NCI-H1417 treated with DMSO at 0.1 percent for 48 hours (cell line): ENCODE measurements at places on chromosomes 2 and 18.

DNA sequence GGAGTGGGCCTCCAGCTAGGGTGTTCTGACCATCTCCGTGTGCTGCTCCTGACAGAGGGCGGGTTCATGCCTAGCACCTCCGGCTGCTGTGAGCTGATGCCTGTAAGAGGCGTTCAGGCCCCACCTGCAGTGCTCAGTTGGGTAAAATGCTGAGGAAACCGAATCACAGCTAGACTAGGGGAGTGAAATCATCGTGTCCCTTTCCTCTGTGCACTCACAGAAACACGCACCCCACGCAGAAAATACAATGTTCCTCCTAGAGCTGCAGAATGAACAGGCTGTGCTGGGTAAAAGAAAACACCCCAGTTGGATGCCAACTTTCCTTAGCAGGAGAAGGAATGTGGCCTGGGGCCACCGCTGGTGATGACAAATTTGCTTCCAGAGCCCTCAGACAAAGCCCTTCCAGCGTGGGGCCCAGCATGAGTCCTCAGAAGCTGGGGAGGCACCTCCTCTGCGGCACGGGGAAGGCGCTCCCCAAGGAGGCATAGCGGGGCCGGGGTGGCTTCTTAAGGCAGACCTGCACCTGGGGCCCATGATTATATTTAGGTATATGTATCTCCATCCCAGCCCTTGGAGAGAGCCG, 16.3 kb upstream of the ARHGEF4 start:
- no peak for DNase-seq

DNA sequence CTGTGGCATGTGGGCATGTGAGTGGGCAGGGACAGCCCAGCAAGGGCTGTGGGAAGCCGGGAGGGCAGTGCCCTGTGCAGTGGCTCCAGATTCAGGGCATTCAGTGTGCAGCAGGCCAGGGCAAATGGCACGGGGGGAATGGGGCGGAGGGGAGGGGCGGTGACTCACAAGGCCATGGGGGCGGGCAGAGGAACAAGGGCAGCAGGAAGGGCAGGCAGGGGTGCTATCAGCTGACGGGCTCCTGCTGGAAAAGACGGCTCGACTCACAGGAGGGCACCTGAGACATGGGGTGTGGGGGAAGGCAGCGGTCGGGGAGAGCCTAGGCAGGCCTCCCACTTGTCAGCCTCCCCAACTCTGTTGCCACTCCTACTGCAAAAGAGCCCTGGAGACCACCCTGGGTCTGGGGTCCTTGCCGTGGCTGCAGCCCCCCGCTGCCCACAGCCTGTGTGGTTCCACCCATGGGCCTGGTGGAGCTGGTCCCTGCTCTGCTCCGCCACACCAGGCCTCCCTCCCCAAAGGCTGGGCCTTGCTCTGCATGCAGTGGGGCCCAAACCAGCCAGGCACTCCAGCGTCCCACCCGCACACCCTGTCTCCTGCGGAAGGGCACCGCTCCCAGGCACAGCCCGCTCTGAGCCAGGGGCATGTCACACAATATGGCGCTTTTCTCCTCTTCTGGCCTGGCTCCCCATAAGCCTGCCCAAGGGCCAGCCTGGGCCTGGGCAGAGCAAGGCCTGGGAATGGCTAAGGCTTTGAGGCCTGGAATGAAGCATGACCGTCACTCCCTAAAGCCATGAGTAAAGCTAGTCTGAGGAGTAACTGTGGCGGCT, 25.9 kb downstream of the HS6ST1 start:
- no peak for DNase-seq

DNA sequence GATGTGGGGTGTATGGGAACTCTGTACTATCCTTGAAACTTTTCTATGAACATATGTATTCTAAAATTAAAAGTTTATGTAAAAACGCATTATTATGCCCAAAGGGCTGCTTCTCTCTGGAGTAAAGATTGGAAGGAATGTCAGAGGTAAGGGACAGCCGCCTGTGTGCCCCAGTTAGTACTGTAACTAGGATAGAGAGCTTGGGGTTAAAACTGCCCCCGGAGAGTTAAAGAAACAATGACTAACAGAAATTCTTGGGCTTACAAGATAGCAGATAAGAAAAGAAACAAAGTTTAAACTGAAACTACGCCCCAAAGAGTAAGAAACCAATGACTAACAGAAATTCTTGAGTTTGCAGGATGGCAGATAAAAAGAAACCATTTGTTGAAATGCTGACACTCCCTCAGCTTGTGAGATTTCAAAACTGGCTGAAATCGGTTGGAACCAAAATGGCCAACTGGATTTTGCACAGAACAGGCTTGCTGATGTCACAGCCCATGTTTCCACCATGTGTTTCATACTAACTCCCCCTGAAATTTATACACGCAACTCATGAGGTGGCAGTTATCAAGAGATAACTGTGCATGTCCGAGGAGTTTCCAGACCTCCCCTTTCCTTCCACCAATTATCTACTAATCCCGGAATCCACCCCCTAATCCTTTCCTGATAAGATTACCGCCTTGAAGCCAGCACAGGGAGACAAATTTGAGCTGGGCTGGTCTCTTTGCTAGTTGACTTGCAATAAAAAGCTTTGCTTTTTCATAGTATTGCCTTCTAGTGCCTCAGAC, 8.7 kb upstream of the TXNDC2 start:
- DNase-seq: no peak

- no peak for DNase-seq
Observed at GRCh38 chr2:9262671-9263171, 56.1 kb downstream of the ASAP2 start.

DNA sequence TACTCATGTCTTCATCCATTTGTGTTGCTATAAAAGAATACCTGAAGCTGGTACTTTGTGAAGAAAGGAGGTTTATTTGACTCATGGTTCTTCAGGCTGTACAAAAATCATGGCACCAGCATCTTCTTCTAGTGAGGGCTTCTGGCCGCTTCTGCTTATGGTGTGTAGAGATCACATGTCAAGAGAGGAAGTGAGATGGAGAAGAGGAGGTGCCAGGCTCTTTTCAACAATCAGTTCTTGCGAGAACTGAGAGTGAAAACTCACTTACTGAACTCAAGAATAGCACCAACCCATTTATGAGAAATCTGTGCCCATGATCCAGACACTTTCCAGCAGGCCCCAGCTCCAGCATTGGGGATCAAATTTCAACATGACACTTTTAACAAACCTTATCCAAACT, 30.0 kb upstream of the BARD1 start:
- DNase-seq: no peak

GRCh38 chr2:178301649-178302238, 107.4 kb downstream of the OSBPL6 start:
- no peak for DNase-seq

GRCh38 chr2:208012449-208012848, 12.9 kb downstream of the PLEKHM3 start:
- no peak for DNase-seq

DNA sequence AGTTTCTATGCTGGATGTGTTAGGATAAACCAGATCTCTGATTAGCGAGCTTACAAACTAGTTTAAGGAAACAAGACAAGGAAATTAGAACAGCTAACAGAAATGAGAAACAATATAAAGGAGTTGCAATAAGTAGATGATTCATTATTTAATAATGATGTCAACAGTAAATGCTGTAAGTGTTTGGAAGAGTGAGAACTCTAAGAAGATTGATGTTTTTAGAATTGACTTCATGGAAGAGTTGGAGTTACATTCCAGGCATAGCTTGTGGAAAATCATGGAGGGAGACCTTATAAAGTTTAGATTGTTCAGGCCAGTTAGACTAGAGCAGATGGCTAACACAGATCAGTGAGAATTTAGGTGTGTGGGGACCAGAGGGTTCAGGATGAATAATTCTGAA, 32.6 kb downstream of the PPP1R1C start:
- DNase-seq: no peak

- no peak for DNase-seq
Observed at GRCh38 chr2:216862628-216863398, 2.9 kb upstream of the TNP1 start.

DNA sequence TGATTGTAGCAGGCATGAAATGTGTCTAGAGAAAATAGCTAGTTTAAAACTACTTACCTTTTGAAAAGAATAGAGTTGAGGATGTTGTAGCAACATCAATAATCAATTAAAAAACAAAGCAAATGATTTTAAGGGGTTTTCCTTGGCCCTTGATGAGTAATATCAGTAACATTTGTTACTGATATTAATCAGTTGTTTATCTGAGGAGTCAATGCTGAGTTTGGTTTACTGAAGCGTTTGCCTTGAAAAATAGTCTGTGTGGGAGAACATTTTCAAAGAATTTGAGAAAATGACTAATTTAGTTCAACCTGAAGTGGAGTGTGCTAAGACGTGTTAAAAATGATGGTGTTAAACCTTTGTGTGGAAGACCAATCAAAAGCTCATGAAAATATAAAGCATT, 9.3 kb downstream of the PTH2R start:
- DNase-seq: no peak

GRCh38 chr18:374721-375168, 106.9 kb upstream of the THOC1 start:
- DNase-seq: no peak

DNA sequence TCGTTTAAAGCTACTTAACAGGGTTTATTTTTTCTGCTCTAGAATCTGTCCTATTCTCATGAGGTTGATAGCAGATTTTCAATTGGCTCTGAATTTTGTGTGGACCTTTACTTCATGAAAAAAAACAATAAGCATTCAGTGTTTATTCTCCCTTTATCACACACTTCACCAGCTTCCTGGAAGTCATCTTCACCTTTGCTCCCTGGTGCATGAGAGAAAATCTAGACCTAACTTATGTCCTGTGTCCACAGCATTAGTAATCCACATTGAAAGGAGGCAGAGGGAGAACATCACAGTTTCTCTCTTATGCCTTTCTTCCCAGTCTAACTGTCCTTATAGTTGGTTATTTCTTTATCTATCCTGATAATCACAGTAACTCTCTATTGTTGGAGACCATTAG, 316.1 kb downstream of the PTH2R start:
- no peak for DNase-seq

DNA sequence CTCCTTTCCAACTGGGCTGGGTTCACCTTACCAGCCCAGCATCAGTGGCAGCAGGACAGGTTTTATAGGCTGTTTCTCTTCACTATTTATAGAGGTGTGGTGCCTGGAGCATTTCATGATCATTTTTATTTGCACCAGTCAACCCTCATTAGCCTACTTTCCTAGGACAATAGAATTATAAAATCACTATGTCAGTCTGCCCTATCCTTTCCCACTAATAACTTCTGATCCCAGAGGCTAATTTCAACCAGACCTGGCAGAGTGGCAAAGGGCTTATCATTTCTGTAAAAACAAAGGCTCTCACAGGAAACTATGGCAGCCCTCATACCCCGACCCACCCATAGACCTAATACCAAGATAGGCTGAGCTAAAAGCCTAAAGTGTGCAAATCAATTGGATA, 243.5 kb upstream of the TMEFF2 start:
- no peak for DNase-seq

DNA sequence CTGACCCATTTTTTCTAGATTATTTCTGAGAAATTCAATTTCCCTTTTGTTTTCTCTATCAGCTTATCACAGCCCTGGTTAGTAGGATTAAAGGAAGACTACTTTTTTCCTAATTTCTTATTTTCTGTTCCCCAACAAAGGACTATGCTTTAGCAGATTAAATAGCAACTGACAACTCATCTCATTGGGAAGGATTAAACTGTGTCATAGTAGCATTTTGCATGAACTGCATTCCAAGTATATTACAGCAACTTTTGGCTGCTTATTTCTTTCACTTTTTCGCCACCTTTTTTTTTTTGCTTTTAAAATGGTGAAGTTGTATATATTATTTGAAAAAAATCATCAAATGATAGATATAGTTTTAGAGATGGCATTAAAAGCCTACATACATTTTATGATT, 570.3 kb downstream of the FBXO15 start:
- DNase-seq: no peak

DNA sequence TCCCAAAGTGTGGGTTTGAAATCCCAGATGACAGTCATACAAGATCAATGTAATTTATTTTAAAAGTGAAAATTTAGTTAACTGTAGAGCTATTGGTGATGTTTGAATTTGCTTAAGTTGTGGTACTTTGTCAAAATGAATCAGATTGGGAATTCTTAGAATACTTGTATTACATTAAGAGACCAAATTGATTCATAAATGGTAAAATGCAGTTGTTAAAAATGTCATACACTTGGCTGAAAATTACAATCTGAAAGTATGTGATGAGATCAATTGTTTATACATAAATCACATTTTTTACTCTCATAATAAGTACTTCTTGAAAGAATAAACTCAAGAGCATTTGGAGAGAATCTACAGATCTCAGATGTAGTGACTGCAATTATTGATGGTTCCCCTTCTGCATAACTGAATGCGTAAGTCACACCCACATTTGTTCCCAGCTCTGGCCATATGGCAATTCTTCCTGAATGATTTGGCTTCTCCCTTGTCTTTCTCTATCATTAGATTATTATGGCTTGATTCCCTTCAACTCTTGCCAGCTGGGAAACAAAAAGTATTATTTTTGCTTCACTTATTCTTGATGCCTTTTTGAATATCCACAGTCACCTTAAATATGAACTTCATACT, 558.5 kb downstream of the CPS1 start:
- DNase-seq: no peak

DNA sequence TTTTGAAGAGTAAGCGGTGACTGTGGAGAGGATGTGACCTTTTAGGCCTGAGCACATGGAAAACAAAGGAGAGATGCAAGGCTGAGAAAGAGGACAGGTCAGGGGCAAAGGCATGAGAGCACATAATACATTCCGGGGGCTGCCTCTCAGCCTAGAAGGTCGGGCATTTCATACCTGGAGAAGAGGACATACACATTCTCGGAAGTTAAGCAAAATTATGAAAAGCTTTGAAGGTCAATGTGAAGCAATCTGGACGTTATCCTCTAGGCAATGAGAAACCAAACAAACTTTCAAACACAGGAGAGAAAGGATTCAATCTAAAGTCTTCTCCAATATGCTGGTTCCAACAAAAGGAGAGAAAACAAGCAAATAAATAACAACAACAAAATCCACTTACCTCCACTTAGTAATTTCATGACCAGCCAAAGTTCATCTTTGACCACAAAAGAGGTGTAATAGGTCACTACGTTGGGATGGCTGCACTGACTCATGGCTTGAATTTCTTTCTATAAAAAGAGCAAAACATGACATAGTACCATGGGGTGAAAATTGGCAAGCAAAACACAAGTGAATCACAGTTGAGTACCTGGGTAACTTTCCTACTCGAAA, 80.4 kb downstream of the STK39 start:
- no peak for DNase-seq

DNA sequence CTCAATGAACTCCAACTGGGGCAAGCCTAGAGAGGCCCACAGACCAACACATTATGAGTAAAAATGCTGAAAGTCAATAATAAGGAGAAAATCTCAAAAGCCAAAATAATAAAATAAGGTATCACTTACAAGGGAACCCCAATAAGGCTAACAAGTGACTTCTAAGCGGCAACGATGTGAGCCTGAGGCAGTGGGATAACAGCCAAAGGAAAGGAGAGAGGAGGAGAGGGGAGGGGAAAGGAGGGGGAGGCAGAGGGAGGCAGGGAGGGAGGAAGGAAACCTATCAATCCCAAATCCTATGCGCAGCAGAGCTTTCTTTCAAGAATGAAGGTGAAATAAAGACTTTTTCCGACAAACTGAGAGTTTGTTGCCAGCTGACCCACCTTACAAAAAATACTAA, 6.0 kb upstream of the NFATC1 start:
- DNase-seq: no peak

GRCh38 chr18:79422022-79422782, 26.5 kb downstream of the NFATC1 start:
- DNase-seq: no peak
